NCI-H748 treated with DMSO at 0.1 percent for 48 hours (cell line): ENCODE measurements at places on chromosomes 6 and 20.

DNA sequence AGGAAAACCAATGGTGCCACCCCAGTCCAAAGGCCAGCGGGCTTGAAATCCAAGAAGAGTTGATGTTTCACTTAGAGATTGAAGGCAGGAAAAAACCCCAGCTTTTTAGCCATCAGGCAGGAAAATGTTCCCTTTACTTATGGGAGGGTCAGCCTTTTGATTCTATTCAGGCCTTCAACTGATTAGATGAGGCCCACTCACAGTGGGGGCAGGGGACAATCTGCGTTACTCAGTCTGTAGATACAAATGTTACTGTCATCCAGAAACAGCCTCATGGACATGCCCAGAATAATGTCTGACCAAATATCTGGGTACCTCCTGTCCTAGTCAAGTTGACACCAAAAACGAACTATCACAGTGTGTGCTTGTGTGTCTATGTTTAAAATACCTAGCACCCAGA is 121.2 kb upstream of the KCNQ5 start:
- DNase-seq: no peak

DNA sequence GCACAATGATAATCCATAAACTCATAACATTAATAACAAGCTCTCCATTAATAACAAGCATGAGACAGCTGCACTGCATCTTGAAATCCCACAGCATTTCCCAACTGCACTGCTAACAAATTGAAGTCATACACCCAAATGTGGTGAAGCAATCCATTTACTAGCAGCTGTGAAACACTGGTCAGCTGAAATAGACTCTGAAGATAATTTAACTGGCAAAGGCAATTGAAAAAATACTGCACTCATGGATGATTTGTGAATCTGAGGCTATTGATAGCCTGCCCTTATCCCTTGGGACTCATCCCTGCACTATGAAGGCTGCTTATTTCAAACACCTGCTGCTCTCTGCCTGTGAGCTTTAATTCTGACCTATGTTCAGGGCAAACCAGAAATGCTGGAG is 49.1 kb upstream of the PLCB1 start:
- no peak for DNase-seq

DNA sequence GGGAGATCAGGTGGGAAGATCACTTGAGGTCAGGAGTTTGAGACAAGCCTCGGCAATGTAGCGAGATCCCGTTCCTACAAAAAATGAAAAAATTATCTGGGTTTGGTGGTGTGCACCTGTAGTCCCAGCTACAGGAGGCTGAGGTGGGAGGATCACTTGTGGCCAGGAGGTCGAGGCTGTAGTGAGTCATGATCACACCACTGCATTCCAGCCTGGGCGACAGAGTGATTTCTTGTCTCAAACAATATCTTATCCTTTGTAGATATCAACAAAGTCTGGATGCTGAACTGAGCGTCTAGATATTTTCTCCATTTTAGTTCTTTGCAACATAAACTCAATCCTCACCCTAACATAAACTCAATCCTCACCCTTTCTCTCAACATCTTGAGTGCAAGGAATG is 197.6 kb downstream of the DTNBP1 start:
- DNase-seq: no peak

- no peak for DNase-seq
These were observed 3.5 kb upstream of the LAMP5 start for GRCh38 chr20:9510911-9511310.

DNA sequence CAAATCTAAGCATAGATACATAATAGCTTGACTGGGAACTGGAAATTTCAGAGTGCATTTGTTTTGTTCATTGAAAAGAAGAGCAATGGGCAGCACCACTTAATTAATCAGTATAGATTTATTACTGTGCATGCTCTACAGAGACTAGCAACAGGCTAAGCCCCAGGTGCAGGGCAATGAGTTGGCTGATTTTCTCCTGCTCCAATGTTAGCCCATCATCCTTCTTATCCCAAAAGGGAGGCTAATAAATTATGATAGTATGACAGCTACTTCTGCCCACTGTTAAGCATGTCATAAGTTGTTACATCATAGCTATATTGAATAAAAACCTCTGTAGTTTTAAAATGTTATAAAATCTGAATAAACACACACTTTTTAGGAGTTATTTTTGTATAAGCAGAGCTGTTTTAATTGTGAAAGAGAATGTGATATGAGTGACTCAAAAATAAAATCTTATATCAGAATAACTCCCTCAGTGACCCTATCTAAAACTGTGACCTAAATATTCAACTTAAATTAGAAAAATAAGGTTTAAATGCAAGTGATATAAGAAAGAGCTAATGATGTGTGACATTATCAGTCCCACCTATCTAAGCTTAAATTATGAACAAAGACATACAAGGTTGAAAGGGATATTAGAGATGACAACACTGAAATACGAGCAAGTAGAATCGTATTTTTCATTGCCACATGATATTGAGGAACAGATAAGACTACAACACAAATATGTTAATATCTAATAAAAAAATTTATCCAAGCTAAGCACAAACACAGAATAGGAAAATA is 967.3 kb upstream of the ADGRB3 start:
- DNase-seq: no peak

DNA sequence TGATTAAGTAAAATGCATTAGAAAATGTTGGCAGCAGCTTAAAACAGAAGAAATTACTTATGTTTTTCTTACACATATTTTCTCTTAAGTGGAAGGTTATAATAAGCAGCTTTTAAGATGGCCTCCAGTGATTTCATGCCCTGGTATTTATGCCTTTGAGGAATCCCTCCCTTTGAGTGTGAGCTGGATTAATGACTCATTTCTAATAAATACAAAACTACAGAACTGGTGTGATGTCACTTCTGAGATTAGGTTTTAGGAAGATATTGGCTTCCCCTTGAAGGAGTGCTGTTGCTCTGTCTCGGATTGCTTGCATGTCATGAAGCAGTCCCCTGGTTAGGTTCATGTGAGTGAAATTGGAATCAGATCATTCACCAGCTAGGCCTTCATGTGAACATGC is 143.2 kb upstream of the EPHA7 start:
- no peak for DNase-seq

DNA sequence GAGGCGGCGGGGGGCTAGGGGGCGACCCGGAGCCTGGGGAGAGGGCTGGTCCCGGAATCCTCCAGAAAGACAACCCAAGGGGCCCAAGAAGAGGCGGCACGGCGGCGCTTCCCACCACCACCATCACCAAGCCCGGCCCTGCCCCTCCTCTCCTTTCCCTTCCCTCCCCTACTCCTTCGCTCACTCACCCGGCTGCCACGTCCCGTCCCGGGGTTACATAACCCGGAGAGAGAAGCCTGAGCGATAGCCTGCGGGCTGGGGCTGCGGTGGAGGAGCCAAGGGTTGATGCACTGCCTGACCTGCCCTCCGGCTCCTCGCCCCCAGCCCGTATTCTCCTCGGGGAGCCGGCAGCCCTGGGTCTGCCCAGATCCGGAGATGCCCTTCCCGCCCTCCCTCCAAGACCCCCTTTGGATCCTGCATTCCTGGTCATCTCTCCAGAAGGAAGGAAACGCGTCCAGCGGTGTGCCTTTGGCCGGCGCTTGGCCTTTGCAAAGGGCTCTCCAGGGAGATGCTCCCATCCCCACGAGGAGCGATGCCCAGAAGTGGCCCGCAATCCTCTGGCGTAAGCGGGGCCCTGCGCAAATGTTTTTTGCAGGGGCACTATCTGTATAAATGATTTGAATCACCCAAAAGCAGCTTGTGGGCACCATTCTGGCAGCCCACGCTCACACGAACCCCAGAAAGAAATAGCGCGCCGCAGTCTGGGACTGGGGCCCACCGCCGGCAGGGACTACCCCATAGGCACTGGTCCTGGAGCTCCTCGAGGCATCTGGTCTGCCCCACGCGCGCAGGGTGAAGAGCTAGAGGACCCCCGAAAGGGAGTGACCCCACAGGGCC is 4.6 kb upstream of the CPXM1 start:
- no peak for DNase-seq

- no peak for DNase-seq
These were observed 100.7 kb downstream of the TAF4 start for GRCh38 chr20:61964675-61965605.

DNA sequence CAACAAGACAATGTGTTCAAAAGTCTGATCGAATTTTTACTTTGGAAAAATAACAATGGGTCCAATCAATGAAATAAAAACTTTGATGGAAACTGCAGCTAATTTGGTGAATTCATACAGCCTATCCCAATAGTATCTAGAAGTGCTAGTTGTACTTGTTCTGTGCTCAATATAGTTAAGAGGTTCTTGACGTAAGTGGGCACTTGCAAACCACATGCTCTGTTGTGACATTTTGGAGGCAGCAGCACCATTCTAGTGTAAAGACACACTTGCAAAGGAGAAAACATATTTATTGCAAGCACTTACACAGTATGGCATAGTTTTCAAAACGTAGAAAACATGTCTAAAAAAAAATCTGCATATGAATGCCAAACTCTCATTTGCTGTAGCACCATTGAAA is 6.7 kb upstream of the KLHL31 start:
- DNase-seq: no peak

DNA sequence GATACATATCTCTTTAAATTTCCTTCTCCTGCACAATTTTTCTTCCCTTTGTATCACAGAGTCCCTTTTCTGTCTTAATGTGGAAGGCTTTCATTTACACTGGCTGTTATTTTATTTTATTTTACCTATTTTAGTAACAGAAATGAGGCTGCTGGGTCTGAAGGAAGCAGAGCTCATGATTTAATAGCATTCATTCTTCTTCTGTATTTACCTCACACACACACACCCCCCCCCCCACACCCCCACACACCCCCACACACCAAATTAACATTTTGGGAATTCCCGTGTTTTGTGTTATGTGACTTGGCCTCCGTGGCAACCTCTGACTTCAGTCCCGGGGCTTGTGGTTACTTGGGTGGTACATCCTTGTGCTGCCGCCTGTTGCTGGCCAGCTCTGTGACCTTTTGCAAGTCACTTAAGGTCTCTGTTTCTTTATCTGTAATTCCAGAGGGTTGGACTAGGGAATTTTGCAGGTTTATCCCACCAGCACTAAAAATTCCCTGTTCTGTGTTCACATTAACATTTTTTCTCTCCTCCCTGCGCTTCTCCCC is 108.8 kb downstream of the TIAM2 start:
- DNase-seq: no peak

- DNase-seq: no peak
These were observed 40.6 kb upstream of the SAMD5 start for GRCh38 chr6:147467886-147468285.
